ENCODE measurements at places on chromosomes 7 and 10. TPM values are rescaled to one million over a fixed set of nuclear protein-coding genes. Genes with fewer than 3 reads are reported as not detected.
A peak's percentile ranks its signal among the peaks of the same experiment; 100 is the strongest.

Gene KCNIP2
- 11.9 TPM for total RNA-seq

Gene BPGM
- total RNA-seq, result 18.7 TPM

Gene SAP25
- total RNA-seq, result 0.98 TPM

Gene HABP2
- not detected for total RNA-seq

GRCh38 chr7:127231415-127231814 lies 21.3 kb downstream of the GRM8 start:
- H3K27me3 ChIP-seq, result peaks cover 8% of the 10 kb centered on the region
- H3K36me3 ChIP-seq, result no peaks in the 10 kb centered on the region
- DNase-seq, result no peak

GRCh38 chr7:124630395-124630794 lies 135.2 kb downstream of the GPR37 start:
- no peak overlapping the region for H3K4me3 ChIP-seq
- DNase-seq, result no peak
- H3K27me3 ChIP-seq, result no peaks in the 10 kb centered on the region
- no peak overlapping the region for H3K27ac ChIP-seq
- H3K4me1 ChIP-seq, result no peaks in the 10 kb centered on the region

- H3K27ac ChIP-seq, result no peak overlapping the region
- no peaks in the 10 kb centered on the region for H3K4me1 ChIP-seq
- H3K4me3 ChIP-seq, result no peak overlapping the region
These were observed 54.8 kb downstream of the EVX1 start for GRCh38 chr7:27297356-27297755.

DNA sequence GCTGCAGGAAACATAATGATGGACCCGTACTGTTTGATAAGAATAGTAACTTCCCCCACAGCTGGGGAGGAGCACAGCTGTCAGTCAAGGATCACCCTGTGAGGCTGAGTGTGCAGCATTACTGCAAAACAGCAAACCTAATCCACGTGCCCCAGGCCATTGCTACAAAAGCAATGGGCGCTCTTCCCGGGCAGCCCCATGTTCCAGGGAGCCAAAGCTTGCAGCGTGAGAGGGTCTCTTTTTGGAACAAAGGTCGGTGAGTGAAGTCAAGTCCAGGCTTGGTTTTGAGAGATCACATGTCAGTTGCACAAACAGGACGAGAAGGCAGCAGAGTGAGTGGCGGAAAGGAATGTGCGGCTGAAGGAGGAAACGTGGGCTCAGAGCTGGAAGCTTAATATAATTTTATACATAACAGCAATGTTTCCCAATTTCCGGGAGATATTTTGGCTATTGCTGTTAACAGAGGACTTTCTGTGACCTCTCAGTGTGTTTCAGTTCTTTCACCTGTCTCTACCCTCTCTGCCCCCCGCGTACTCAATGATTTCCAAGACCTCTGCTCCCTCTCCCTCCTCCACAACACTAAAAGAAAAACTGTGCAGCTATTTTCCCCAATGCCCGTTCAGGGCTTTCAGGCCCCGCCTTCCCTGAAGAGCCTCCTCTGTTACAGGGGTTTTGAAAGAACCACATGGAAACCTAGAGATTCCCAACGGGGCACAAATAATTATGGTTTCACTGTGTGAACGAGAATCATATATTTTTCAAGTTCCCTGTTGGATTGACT lies 128.9 kb downstream of the MTPAP start:
- H3K27me3 ChIP-seq, result no peaks in the 10 kb centered on the region
- no peaks in the 10 kb centered on the region for H3K36me3 ChIP-seq
- H3K27ac ChIP-seq, result peak overlapping the region; percentile 71
- peaks cover 8% of the 10 kb centered on the region for H3K4me1 ChIP-seq
- no peak for DNase-seq
- H3K4me3 ChIP-seq, result peak overlapping the region; percentile 52

DNA sequence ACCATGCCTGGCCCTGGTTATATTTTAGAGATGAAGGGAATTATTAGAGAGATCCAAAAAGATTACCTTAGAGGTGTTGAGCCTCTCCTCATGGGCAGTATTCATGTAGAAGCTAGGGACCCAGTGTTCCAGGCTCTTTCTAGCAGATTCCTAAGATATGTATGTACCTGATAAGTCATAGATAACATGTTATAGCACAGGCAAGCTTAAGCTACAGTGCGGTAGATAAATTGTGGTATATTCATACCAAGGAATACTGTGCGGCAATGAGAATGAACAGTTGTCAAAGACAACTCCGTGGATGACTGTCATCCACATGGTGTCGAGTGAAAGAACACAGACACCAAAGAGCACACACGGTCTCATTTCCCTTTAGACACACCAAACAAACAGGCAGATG lies 53.1 kb downstream of the TACR2 start:
- H3K4me3 ChIP-seq, result no peak overlapping the region
- no peaks in the 10 kb centered on the region for H3K36me3 ChIP-seq
- no peak for DNase-seq
- no peaks in the 10 kb centered on the region for H3K27me3 ChIP-seq
- peaks cover 21% of the 10 kb centered on the region for H3K4me1 ChIP-seq
